Vagina (tissue), 2 donors: ENCODE measurements at places on chromosomes 12 and 14. TPM values are rescaled to one million over a fixed set of nuclear protein-coding genes. Genes with fewer than 3 reads are reported as not detected.

Gene ADGRD1
- 35.8 TPM for total RNA-seq

Gene PRIMA1
- 6.1 TPM for total RNA-seq

Gene LRRIQ1
- 0.25 TPM for total RNA-seq

Gene TAS2R30
- 15.7 TPM for total RNA-seq

DNA sequence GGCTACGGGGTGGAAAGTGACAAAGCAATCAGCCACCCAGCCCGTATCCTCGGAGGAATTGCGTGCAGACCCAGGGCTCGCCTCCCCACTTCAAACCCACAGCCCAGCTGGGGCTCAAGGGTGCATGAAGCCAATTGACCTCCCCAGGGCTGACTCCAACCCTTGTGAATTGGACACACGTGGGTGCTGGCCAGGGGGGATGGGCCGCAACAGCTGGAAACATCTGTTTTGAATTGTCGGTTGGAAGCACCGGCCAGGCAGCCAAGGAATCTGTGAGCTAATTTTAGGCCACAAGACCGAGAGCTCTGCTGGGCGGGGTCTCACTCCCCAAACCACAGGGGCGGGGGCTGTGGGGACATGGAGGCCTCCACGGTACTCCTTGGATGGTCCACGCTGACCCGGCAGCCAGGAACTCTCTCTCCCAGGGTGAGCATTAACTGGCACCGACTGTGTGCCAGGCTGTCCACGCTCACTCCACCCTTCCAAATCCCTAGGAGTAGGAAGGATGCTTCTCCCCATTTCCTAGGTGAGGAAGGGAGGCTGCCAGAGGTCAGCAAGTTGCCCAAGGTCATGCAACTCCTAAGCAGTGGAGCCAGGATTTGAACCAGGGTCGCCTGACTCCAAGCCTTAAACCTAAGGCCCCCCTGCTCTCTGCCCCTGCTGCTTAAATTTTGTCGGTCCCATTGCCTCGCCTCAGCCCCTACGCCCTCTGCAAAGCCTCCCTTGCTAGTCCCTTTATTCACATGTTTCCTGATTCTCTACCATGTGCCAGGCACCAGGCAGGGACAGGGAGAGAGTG, 11.9 kb upstream of the TMEM119 start:
- no peak for DNase-seq

- DNase-seq = no peak
Measured at GRCh38 chr12:51428256-51428655, 3.6 kb downstream of the SLC4A8 start.

- DNase-seq = no peak
Measured at GRCh38 chr14:26163761-26164160, 434.1 kb downstream of the NOVA1 start.

GRCh38 chr12:119016715-119017114, 35.4 kb downstream of the SRRM4 start:
- no peak for DNase-seq

- DNase-seq = no peak
Measured at GRCh38 chr12:46124132-46124847, 133.9 kb upstream of the SCAF11 start.

DNA sequence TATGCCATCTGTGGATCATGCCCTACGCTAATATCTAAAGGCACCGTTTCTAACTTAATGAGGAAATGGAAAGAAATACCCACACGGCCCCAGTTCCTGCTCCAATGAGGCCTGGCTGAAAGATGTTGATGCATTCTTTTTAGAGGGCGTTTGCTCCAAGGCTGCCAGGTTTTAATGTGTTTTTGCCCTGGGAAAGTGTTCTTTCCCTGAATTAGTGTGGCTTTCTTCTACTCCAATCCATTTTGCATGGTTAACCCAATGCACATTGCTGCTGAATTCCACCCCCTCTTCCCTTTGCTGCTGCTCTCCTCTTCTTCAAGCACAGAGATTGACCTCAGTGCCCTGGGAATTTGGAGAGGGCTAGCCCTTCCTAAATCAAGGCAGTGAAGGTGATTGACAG, 1.1 kb downstream of the MYF5 start:
- no peak for DNase-seq

- DNase-seq = no peak
Measured at GRCh38 chr12:68613209-68613904, 2.7 kb downstream of the RAP1B start.

- no peak for DNase-seq
Measured at GRCh38 chr14:61145034-61145902, 135.9 kb downstream of the TMEM30B start.

DNA sequence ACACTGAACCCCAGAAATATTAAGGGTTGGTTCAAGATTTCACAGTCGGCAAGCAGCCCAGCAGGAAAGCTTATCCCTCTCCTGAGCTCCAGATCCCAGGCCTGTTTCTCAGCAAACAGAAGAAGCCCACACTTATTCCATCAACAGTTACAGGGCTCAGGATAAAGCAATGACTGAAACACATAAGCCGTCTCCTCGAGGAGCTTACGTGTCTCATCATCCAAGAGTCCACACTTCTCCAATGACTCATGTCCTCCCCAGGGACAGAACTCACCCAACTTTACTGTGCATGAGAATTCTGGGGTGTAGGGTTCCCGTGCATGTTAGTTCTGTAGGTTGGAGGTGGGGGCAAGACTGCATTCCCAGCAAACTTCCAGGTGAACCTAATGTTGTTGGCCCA, 31.2 kb downstream of the GSC start:
- DNase-seq = no peak

GRCh38 chr14:29102996-29103395, 336.4 kb downstream of the FOXG1 start:
- DNase-seq = no peak

DNA sequence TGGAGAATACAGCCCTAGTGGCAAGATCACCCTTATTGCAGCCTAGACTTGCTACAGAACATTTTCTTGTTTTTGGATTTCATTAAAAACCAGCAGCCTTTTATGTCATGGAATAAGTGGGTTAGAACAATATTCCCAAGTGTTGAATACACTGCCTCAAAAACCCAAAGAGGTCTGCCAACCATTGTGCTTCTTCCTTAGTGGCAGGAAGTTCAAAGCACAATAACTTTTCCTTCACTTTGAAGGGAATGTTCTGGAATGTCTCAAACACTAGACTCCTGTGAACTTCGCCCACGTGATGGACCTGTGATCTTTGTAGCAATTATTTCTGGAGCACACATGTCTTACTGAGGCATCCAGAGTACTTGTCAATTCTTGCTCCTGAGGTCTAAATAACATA, 8.5 kb downstream of the SLC17A8 start:
- no peak for DNase-seq

DNA sequence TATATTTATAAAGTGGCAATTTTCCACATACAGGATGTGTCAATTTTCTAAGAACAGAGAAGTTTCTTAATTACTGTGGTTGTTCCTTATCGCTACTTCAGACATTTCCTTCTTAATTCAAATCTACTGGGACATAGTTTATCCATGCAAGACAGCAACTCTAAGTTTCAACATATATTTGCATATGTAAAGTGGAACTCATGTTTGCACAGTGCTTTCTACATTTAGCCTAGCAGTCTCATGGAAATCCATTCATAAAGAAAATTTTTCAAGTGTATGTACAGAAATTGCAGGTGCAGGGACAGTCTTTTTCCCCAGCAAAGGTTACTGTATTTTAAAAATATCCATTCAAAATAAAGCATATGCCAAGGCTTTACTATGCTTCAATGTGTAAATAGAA, 956.7 kb upstream of the SEL1L start:
- no peak for DNase-seq

DNA sequence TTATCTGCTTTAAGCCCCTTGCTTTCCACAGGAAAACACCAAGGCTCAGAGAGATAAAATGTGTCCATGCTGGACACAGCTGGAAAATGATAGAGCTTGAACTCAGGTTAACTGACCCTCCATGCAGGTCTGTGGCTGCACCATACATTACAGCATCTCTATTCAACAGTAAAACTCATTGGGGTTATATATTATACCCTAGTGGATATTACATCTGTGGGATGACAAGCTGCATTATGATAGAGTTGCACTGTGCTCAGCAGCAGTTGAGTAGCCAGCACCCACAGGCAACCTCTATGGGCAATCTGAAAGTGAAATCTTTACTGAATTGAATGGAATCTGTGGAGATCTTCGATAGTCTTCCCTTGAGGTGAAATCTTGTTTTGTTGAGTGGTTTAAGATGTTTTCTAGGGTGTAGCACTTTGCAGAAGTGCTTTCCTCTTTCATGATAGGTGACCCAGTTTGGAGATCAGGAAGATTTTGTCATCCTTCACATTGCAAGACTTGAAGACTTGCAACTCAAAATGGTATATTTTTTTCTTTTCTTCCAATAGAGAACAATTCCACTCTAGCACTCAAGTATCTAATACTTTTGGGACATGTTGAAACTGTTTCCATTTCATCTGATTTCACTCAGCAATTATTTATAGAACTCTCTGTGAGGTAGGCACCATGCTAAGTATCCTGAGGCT, 389.2 kb downstream of the RAD51B start:
- no peak for DNase-seq

GRCh38 chr14:31926123-31926522, 151.0 kb upstream of the ARHGAP5 start:
- DNase-seq = no peak

GRCh38 chr14:61584331-61584741, 111.0 kb upstream of the HIF1A start:
- DNase-seq = no peak

GRCh38 chr12:67609226-67609870, 39.2 kb upstream of the DYRK2 start:
- DNase-seq = no peak

DNA sequence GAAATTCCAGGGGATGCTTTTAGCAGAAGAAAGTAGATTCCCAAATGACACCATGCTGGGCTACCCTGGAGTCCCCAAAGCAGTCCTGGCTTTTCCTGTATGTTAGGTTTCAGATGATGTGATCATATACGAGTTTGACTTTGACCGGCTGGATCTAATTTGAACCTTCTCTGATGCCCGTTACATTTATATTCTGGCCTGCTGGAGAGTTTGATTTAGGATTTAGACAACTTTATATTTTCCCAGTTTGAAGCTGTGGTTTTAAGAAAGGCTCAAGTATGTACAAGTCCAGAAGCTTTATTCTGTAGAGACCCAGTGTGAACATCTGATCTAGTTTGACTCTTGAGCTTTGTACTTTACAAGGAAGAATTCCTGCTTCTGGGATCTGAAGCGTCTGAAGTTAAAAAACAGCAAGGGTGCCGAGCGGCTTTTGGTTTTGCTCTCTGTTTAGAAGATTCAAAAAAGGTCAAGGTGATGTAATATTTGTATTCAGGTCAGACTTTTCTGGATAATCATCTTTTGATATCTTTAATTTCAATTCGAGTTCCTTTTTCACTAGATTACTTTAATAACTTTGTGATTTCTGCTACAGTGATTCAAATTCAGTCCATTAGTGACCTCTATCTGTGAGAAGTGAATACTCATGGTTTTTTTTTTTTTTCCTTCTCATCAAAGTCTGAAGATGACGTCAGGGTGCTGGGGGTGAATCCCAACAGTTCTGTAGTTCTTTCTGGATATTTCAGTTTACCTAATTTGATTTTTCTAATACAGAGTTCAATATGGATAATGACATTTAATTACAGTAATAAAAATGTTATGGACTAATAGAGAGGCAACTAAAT, 6.3 kb downstream of the FLRT2 start:
- DNase-seq = no peak

- no peak for DNase-seq
Measured at GRCh38 chr14:71481021-71481654, 451.1 kb upstream of the RGS6 start.

- peak; percentile 71 for DNase-seq
Measured at GRCh38 chr14:99117671-99118045, 154.3 kb downstream of the BCL11B start.

DNA sequence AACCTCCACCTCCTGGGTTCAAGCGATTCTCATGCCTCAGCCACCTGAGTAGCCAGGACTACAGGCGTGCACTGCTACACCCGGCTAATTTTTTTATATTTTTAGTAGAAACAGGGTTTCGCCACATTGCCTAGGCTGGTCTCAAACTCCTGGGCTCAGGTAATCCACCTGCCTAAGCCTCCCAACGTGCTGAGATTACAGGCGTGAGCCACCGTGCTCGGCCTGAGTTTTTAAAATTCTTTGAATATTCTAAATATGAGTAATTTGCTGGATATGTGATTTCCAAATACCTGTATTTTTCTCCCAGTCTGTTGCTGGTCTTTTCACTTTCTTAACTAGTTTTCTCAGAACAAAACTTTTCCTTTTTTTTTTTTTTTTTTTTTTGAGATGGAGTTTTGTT, 27.4 kb downstream of the GIT2 start:
- no peak for DNase-seq

DNA sequence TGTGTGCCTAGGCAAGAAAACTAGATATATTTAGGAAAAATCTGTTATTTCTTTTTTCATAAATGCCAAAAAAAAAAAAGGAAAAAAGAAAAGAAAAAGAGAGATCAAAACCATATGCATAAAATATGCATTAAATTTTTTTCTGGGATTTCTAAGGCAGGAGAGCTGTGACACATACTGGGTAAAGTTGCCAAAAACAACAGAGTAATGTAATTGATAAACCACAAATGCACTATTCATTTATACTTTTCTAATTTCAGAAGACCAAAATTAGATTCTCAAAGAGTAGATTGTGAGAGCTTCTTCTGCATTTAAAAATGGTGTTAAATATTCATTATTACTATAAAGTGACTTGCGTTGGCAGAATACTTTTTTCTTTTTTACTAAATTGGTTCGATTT, 673.8 kb upstream of the MGAT4C start:
- no peak for DNase-seq

GRCh38 chr14:31895206-31895605, 181.9 kb upstream of the ARHGAP5 start:
- DNase-seq = no peak

DNA sequence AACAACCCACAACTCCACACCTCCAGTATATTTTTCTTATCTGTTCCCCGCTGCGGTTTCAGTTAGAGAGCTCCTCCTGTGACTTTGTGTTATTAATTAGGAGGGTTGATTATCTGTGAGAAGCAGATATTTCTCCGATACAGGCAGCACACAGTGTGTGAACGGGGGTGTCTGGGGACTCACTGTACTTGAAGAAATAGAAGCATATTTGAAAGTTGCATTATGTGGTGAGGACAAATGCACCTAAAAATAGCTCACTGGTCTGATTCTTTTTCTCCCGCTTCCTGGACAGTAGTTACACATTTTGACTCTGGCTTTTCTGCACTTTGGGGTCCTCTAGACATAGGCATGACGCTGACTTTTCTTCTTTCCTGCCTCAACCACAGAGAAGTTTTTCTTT, 277.7 kb downstream of the VRK1 start:
- no peak for DNase-seq

- DNase-seq = no peak
Measured at GRCh38 chr14:58876608-58877007, 238.8 kb downstream of the DACT1 start.

DNA sequence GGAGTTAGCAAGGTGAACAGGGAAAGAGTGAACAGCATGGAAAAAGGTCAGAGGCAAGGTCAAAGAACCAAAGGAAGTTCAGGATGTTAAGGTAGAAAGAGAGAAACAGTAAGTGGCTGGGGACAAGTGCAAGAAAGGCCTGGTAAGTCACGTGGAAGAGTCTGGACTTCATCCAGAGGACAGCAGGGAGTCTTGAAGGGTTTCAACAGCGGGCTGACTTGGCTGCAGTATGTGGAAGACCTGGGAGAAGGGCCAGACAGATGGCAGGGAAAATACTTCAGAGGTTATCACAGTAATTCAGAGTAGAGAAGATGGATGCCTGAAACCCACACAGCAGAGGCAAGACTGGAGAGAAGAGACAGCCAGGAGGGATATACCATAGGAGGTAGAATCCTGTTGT, 34.0 kb downstream of the CIT start:
- no peak for DNase-seq
